ENCODE measurements at places on chromosomes 3 and 15.

DNA sequence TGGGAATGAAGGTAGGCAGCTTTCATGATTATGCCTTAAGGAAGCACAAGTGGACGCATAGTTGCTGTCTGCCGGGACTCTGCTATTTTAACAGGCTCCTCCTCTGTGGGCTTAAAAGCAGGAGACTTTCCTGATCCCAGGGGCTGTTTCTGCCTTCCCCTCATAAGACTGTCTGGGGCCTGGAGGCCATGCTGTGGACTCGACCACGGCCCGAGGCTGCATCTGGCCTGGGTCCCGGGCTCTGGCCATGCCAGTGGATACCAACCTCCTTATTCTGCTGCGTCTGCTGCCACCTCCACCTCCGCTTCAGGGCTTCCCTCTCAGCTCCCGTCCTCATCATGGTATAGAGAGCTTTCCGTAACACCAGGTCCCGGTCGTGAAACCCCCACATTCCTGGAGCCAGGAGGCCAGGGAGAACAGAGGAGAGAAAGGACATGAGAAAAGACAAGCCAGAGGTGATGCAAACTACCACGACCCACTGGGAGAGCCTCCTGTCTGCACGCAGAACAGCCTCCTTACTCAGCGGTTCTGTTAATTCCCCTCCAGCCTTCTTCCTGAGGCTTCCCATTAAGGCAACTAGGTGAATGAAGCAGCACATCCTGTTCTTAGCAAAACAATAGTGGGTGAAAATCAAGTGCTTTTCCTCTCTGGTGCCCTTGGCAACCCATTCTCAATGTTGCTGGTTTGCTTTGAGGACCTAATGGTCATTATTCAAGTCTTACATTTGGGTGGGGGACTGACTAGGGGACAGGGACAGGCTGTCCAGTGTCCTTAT, 200.5 kb downstream of the KLF13 start:
- no peak for DNase-seq

DNA sequence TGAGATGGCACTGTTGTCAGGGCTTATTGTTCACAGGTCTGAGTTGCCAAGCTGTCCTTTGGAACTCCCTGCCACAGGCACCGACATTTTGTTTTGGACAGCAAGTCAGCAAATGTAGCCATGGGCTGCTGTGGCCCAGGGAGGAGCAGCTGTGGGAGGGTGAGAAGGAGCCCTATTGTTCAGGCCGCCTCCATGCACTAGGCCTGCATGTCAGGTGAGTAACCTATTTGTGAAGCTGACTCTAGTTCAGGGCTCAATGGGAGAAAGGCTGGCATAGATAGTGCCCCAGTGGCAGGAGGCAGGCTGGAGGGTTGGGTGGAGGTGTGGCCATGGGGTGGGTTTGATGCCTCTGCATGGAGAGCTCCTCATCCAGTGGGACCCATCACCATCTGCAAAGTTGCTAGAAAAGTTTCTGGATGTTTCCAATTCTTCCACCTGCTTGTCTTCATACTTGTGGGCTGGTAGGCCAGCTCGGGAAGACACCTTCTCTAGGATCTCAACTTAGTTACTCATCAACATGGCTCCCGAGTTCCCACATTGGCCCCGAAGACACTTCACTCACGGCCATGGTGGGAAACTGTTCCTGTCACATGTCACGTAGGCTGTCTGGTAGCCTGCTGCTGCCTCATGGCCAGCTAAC, 19.5 kb downstream of the AMOTL2 start:
- DNase-seq, result no peak

DNA sequence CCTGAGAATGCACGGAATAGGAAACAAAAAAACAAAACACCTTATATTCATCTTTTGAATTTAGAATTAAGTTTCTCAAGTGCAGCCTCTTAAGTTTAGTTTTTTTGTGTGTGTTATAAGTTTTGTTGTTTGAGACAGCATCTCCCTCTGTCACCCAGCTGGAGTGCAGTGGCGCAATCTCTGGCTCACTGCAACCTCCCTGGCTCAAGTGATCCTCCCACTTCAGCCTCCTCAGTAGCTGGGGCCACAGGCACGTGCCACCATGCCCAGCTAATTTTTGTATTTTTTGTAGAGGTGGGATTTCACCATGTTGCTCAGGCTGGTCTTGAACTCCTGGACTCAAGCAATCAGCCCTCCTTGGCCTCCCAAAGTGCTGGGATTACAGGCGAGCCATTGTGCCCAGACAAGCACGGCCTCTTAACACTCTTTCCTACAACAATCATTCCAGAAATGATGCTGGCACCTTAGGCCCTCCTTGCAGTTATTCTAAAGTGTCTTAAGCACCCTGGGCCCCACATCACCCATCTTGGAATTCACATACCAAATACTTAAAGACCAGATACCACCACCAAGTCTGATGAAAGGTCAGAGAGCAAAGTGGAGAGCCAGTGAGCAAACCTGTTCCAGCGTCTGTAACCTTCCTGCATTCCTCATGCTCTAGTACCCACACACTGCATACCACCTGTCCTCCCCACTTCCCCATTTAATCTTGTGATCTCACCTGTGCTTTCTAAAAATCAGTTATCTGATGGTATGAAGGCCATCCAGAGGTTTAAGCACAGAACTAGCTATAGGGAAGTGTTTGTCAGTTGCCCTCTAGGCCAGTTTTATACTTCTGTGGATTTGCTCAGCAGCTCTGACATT, 6.9 kb upstream of the SPG11 start:
- no peak for DNase-seq

DNA sequence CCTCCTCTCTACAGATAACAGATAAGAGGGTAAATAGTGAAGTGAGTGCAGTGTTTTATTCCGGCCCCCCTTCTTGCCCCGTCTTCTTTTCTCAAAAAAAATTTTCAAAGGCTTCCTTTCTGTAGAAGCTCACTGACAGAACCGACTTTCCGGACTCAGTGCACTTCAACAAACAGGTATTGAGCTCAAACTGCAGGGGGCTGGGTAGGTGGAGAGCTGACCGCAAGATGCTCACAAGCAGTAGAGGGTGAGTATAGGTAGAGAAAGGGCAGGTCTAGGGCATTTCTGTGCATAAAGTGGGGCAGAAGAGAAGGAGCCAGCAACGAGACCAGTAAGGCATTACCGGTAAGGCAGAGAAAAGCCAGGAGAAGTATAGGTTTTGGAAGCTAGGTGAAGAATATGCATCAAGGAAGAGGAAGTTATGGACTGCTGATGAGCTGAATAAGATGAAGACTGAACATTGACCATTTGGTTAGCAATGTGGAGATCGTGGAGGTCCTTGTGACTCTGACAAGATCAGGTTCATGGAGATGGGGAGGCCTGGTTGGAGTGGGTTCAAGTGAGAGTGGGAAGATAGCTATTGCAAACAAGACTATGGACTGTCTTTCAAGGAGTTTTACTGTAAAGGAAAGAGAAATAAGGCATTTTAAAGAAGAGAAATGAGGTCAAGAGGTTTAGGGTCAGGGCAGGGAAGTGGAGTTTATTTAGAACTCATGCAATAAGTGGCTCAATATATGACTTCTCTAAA, 97.4 kb downstream of the ST6GAL1 start:
- DNase-seq, result no peak

- DNase-seq, result no peak
These were observed 66.9 kb downstream of the PRICKLE2 start for GRCh38 chr3:64158334-64158733.

DNA sequence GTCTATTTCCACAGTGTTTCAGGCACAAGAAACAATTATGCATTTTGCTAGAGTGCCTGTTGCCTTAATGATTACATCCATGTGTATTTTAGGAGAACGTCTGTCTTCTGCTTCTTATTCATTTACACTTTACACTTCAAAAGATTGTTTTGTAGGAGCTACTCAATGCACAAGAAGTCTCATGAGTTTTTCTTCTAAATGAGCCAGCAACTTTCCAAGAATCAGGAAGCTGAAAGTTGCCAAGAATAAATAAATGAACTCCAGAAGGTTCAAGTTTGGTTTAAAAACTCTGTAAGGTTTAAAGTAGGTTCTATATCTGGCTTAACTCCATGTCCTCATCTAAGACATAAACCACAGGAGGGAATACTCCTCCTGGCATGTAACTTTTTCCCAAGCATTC, 103.8 kb upstream of the ADPGK start:
- no peak for DNase-seq

GRCh38 chr15:78976691-78977090, 31.8 kb upstream of the CTSH start:
- no peak for DNase-seq

DNA sequence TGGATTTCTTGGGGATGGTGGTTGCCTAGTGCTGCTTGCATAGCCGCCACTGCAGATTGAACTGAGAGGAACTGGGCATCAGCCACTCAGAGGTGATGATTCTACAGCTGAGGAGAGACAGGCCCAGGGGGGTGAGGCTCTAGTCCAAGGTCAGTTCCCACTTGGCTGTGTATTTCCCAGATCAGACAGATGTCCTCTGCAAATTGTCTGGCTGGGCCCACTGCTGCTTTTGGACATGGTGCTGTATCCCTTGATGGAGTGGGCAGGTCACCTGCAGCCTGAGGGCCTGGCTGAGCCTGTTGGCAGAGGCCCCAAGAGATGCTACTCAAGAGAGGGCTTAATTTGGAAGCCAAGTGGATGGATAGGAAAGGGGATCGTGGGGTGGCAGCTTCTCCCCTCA, 124.5 kb upstream of the CTDSPL start:
- DNase-seq, result no peak

DNA sequence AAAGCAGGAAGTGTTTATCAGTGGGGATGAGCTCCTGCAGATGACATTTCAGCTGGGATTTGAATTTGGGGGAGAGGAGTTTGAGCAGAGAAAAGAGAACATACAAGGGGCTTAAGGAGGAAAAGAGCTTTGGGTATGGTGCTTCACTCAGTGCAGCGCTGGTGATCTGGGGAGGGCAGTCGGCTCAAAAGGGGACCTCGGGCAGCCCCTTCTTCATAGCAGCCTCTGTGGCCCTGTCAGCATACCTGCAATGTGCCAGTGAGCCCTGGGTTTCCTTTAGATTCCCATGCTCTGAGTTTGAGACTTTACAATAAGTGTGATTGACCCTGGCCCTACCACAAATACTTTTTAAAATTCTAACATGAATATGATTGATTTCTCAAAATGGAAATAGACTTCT, 40.2 kb downstream of the ROPN1B start:
- no peak for DNase-seq

DNA sequence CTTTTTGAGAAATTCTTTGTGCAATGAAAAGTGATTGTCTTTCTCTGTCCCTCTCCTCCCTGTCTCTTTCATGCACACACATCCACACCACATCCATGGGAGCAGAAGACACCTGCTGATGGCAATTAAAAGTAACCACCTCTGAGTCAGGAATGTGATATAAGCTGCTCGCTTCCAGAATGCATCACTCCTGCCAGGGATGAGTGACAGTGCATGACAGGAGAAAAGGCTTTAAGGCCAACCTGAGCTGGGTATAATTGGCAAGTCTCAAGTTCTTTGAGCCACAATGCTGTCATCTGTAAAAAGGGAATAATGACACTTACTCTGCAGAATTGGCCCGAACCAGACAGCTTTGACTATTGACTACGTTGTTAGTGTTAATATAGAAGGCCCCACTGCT, 59.6 kb downstream of the UBP1 start:
- DNase-seq, result no peak

DNA sequence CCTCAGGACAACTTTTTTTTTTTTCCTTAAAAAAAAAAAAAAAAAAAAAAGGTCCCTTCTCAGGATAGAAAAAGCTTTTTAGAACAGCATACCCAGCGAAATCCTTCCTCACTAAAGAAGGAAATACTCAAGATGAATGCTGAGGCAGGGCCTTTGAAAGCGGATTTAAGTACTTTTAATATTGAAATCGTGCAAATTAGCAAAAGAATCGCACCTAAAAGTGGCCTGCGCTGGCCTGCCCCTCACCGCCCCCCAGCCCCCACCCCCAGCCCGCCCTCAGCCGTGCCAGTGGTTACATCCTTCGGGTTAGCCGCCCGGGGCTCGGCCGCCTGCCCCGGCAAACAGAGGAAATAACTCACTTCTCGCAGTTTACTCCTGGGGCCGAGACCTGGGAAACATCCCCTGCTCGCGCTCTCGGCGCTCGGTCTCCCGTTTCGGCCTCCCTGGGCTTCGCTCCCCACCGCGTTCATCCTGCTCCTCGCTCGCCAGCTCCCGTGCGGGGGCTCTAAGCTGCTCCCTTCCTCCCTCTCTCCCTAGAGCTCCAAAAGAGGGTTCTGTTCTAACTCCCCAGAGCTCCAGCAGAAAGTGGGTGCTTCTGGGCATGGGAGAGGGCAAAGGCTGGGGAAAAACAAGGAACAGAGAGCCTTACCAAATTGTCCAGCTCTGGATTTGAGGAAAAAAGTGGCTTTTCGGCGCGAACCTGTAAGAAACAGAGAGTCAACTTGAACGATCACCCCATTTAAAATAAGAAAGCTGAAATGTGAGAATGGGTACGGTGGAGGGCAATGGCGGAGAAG, 5.2 kb downstream of the MEIS2 start:
- no peak for DNase-seq

- DNase-seq, result no peak
These were observed 507.8 kb upstream of the DPH6 start for GRCh38 chr15:36053746-36054145.

DNA sequence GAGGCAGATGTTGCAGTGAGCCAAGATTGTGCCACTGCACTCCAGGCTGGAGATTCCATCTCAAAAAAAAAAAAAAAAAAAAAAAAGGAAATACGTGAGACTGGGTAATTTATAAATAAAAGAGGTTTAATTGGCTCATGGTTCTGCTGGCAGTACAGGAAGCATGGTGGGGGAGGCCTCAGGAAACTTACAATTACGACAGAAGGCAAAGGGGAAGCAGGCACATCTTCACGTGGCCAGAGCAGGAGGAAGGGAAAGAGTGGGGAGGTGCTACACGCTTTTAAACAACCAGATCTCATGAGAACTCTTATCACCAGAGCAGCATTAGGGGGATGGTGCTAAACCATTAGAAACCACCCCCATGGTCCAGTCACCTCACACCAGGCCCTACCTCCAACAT, 138.2 kb upstream of the IL12A start:
- no peak for DNase-seq

- no peak for DNase-seq
These were observed 558.7 kb upstream of the SEMA6D start for GRCh38 chr15:47158573-47158972.

DNA sequence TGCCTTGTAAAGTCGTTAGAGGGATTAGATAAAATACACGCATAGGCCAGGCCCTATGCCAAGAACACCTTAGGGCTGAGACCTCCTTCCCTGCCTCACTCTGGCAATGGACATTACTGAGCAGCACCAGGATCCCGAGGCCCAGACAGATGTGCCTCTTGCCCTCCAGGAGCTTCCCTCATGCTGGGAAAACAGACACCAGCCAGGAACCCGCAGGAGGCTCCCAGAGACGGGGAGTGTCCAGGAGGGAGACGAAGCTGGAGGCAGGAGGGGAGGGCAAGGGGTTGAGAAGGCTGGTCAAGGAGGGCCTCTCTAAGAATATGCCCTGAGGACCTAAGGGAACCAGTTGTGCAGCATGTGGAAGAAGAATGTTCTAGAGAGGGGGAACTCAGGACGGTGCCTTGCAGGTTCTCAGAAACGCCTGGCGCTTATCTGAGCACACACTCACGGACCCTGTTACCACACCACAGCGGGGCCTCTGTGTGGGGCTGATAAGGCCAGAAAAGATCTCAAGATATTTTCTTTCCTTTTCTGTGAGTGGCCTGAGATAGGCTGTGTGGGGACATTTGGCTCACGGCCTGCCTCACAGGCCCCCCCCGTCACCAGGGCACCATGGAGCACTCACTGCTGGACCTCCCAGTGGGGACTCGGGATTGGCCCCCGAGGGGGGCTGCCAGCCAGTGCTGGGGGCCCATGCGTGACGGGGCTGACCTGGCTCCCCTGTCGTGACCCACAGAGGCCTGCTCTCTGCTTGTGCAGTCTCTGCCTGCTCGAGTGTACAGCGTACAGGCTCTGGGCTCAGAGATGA, 22.0 kb upstream of the CYP11A1 start:
- no peak for DNase-seq
